ENCODE measurements at places on chromosomes 6 and 20. TPM values are rescaled to one million over a fixed set of nuclear protein-coding genes. Genes with fewer than 3 reads are reported as not detected.

Gene NRSN1
- total RNA-seq: not detected

Gene BPIFA1
- not detected for total RNA-seq

Gene DSP
- 20.1 TPM for total RNA-seq

Gene PBX2
- total RNA-seq: 76.2 TPM

Gene TRDN
- not detected for total RNA-seq

Gene HSF2
- 21.1 TPM for total RNA-seq

Gene GPR6
- total RNA-seq: not detected

All from Panc1 (cell line).